ENCODE measurements at places on chromosomes 3 and 15.
A peak's percentile ranks its signal among the peaks of the same experiment; 100 is the strongest.

DNA sequence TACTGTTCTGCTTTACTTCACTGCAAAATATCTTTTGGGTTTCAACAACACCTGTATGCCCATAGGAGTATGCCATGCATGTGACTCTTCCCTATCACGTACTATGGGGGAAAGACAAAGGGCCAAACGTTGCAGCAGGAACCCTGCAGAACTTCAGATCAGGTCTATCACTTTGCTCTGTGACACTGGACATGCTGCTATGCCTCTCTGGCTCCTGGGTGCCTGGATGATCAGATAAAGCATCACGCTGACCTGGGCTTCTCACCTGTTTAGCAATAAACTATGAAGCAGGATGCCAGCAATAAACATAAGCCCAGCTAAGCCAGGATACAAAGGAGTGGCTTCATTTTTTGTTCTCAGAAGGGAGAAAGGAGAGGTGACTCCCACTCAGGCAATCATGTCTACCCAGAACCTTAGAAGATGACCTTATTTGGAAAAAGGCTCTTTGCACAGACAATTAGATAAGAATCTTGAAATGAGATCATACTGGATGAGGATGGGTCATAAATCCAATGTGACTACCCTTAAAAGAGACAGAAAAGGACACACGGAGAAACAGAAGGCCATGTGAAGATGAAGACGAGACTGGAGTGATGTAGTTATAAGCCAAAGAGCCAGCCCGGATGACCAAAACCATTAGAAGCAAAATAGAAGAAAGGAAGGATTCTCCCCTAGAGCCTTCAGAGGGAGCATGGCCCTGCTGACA, 19.3 kb downstream of the POMGNT2 start:
- no peak for DNase-seq

DNA sequence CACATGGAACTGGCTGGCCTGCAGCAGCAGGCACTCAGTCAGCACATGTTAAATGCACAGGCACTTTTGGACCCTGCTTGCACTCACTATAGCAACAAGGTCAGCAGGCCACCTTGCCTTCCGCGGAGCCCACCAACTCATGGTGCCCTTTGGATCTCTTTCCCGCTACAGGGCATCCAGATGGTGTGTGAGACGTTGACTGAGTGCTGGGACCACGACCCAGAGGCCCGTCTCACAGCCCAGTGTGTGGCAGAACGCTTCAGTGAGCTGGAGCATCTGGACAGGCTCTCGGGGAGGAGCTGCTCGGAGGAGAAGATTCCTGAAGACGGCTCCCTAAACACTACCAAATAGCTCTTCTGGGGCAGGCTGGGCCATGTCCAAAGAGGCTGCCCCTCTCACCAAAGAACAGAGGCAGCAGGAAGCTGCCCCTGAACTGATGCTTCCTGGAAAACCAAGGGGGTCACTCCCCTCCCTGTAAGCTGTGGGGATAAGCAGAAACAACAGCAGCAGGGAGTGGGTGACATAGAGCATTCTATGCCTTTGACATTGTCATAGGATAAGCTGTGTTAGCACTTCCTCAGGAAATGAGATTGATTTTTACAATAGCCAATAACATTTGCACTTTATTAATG, 85.0 kb downstream of the TGFBR2 start:
- no peak for DNase-seq

DNA sequence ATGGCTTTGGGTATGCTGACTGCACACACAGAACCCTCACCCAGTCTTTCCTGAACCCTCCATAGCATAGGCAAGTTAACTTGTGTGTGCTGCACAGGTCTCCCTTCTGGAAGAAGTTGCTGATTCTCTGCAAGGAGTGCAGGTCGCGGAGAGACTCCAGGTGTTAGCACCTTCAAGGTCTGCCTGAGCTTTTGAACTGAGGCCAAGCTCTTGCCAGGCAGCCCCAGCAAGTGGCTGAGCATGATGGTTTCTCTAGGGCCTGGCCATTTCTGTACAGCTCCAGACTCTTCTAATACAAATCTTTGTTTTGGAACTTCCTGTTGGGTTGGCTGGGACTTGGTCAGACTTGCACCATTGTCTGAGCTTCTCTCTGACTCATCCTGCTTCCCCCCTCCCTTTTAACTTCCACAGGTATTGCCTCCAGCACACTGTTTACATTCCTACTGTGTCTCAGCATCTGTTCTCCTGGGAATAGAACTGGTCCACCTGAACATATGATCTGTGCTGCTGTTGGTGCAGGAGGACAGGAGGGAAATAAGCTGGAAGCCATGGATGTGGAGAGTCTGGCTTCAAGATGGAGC, 53.3 kb downstream of the KY start:
- DNase-seq: no peak

DNA sequence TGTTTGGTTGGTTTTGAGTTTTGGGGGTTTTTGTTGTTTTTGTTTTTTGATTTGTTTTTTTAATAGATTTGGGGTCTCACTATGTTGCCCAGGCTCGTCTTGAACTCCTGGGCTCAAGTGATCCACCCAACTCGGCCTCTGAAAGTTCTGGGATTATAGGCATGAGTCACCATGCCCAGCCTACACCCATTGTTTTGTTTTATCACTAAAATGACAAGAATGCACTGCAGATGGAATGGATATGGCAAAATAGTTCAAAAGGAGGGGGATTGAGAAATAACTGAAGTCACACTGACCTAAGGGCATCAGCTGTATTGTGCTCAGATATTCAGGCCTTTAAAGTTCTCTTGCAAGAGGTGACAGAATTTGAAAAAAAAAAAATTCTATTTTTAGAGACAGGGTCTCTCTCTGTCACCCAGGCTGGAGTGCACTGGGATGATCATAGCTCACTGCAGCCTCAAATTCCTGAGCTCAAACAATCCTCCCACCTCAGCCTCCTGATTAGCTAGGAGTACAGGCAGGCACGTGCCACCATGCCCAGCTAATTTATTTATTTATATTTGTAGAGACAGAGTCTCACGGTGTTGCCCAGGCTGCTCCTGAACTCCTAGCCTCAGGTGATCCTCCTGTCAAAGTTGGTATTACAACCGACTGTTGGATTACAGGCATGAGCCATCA, 4.4 kb upstream of the RASA2 start:
- no peak for DNase-seq

- DNase-seq: no peak
These were observed 25.4 kb downstream of the KLHL25 start for GRCh38 chr15:85769182-85769900.

GRCh38 chr15:88653200-88654064, 14.6 kb downstream of the ISG20 start:
- DNase-seq: no peak

GRCh38 chr15:26103002-26103404, 239.9 kb upstream of the ATP10A start:
- peak; percentile 47 for DNase-seq

DNA sequence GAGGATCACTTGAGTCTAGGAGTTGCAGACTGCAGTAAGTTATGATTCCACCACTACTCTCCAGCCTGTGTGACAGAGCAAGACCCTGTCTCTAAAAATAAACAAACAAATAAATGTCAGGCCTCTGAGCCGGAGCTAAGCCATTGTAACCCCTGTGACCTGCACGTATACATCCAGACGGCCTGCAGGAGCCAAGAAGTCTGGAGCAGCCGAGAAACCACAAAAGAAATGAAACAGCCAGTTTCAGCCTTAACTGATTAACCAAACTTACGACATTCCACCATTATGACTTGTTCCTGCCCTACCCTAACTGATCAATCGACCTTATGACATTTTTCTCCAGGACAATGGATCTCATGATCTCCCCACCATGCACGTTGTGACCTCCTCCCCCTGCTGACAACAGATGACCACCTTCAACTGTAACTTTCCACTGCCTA, 32.5 kb upstream of the ZKSCAN7 start:
- DNase-seq: peak; percentile 18

GRCh38 chr3:11095932-11096265, 58.4 kb upstream of the HRH1 start:
- no peak for DNase-seq

DNA sequence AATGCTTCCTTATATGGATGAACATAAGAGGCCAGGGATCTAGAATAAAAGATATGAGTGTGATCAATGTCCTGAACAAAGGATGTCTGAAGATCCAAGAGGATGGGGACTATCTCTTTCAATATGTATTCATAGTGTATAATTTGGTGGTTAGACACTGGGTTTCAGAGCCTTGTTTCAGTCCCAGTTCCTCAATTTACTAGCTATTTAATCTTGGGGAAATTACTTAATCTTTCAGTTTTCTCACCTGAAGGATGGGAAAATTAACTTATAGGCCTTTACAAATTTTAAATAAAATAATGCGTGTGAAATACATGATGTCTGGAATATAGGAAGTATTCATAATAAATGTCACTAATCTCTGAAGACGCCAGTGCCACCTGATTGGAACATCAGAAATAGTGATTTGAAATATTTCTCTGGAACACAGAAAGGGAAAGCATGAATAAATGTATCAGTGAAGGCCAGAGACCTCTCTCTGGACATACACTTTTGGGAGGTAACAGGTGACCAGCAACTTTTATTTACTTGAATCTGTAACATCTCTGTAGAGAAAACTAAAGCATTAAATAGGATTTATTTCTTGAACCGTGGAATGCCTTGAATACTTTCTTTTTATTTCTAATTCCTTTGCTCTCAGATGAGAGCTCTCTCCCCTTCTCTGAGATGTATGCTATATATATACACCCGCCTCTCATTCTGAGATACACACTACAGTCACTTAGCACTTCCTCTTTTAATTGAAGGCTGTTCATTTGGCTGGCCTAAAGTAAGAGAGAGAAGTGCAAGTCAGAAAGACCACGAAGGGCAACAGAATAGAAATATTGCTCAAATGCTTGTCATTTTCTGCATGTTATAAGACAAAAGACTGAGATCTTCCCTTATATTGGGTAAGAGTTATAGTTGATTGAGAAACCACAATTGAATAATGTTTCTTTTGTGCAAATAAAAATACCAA, 407.1 kb downstream of the LSAMP start:
- no peak for DNase-seq

GRCh38 chr15:35014241-35014640, 26.2 kb upstream of the ZNF770 start:
- DNase-seq: peak; percentile 45

GRCh38 chr3:99576904-99577559, 61.4 kb upstream of the COL8A1 start:
- no peak for DNase-seq

GRCh38 chr3:1036207-1036826, 56.5 kb upstream of the CNTN6 start:
- no peak for DNase-seq

- DNase-seq: no peak
These were observed 779.7 kb upstream of the CFAP20DC start for GRCh38 chr3:59829527-59829926.

DNA sequence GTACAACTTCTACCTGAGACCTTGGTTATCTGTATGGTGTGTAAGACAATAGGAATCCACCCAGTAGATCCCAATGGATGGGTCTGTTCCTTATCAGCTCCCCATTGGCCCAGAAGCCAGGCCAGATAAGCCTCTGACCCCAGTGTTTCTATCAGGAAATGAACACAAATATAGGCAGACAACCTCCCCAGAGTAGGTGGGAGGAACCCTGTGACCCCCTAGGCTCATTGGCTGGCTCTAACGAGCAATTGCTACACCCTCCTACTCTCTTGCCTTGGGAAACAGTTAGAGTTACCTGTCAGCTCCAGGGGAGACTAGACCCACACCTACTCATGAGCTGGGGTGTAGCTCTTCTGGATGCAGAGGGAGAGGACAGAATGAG, 299.9 kb downstream of the UACA start:
- no peak for DNase-seq

- no peak for DNase-seq
These were observed 209.5 kb downstream of the DTWD1 start for GRCh38 chr15:49830391-49830790.

- DNase-seq: peak; percentile 39
These were observed 424.9 kb upstream of the ZNF385D start for GRCh38 chr3:22175947-22176346.

- DNase-seq: peak; percentile 25
These were observed 732 bp downstream of the FAM43A start for GRCh38 chr3:194686414-194686815.

GRCh38 chr3:143332026-143332425, 212.5 kb downstream of the CHST2 start:
- no peak for DNase-seq

- DNase-seq: peak; percentile 37
These were observed 752 bp downstream of the CEP63 start for GRCh38 chr3:134486577-134487041.

DNA sequence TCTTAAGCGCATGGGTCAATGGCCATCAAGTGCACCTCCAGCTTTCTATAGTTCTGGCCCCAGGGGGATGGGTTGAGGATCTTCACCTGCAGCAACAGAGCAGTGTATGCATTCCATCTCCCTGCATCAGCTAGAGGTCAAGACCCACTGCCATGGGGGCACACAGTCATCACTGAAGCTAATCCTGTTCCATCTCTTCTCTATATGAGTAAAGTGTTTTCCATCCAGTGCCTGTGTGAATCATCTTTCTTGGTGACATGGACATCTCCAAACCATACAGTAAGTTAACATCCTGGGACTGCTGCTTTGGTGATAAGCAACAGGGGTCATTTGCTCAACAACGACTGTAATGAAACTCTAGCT, 4.4 kb upstream of the ENTPD3 start:
- no peak for DNase-seq

- DNase-seq: no peak
These were observed 73.2 kb upstream of the HEG1 start for GRCh38 chr3:125128861-125129501.

DNA sequence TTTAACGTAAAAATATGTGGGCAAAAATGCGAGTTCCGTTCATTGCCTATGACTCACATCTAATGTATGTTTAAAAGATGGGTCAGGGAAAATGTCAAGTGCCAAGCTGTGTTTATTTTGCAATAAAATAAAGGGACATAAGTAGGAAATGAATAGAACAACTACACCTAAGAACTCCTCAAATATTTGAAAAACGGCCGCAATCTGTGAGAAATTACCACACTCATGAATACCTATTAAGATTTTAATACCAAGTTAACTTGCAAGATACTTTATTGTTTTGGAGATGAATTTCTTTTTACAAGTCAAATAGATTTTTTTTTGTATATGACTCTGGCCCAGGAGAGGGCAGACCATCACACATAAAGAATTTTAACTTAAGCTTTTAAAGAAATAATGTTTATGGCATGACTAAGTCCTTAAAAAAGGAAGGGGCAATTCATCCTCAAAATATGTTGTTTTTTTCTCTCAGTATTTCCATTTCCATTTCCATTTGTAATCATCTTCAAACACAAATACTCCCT, 152.7 kb downstream of the SUCNR1 start:
- no peak for DNase-seq
